ENCODE measurements at places on chromosomes 2 and 18.
A peak's percentile ranks its signal among the peaks of the same experiment; 100 is the strongest.

GRCh38 chr2:130963849-130964793 lies 127.4 kb downstream of the ARHGEF4 start:
- DNase-seq, result no peak

- DNase-seq, result no peak
Observed at GRCh38 chr2:55138014-55138881, 88.0 kb upstream of the RTN4 start.

DNA sequence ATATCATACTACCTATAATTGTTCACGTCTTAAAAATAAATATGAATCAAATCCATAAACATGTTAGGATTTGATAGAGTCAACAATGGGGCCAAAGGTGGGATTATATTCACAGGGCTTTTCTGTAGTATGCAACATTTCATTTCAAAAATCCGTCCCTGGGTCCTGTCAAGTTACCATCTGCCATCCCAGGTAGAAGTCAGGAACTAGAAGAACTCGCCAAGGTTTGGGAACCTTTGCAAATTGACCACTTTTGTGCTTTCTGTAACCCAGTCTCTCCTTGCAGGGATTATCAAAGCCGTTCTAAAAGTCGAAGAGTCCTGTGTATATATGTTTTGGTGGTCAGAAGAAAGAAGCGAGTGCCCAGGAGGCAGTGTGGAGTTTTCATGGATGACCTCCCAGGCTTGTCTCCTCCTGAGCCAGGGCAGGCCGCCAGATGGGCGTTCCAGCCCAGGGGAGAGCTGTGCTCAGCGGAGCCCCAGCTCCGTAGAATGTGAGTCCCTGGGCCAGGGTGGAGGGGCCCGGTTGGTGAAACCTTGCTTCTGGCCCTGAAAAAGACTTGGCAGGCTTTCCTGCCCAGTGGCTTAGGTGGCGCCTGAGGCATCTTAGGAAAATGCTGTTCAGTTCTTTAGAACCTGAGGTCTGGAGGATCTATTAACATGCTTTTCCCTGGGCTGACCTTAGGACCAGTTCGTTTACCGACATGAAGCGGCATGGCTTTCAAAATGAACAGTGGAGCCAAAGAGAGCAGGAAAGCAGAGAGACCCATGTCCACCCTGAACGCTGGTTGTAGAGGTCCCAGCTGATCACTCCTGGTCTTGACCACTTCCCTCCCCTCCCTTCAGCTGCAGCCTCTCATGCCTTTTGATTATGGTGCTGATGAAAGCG lies 69.2 kb downstream of the LONRF2 start:
- no peak for DNase-seq

GRCh38 chr2:47057687-47058002 lies 97.5 kb downstream of the STPG4 start:
- DNase-seq, result no peak

DNA sequence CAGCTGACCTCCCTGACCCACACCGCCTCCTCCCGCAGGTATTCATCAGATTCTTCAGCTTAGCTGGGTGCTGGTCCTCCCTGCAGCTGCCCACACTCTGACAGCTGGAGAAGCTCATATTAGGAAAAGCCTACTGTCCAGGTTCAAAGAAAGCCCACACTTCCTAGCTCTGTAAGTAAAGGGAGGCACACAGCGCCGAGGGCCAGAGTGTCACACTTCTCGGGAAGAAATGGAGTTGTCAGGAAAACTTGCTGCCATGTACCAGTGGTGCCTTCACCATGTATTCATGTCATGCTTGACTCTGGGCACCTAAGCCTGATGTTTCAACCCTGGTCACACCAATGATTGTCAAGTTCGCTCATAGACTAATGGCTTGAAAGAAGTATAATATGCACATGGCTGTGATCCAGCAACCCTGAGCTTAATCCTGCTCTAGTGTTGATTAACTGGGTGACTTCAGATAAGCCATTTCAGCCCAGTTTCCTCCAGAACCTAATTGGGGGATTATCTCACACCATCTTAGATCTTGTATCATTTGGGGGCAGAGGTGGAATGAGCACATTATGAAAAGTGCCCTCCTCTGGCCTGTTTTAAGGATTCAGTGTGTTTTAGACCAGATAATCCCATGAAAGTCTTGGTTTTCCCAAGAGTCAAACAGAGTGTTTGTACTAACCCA lies 180.3 kb upstream of the PARD3B start:
- no peak for DNase-seq

- DNase-seq, result no peak
Observed at GRCh38 chr2:239608260-239608659, 207.4 kb upstream of the HDAC4 start.

DNA sequence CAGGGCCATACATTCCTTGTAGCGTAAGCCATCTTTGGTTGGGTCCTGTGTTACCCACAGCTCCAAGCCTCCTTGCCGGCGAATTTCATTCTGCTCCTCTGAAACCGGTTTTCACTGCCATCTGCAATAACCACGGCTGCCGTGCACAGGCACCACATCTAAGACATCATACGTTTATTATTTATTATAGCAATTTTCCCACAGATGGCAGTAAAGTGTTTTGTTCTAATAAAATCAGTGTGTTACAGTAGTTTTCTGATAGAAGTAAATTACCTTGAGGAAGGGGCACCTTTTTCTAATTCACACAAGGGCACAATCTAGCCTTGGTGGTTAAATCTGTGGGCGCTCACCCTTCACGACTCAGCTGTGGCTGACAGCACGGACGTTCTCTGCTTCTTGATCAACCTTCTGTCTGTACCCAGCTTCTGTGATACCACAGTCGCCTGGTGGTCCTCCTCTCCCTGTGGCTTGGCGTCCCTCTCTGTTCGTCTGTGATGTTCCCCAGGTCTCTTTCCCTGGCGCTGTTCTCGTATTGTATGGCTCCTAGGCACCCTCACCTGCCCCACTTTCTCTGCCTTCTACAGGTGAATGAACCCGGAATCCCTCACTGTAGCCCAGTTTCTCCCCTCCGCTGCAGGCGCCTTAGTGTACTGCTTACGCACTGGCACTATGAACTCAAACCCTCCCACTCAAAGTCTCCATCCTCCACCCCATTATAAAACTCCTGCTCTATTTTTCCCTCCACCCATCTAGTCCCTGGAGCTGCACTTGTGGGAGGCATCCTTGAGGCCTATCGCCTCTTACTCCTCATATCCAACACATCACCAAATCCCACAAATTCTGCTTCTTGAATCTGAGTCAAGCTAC lies 236.8 kb downstream of the DYSF start:
- peak; percentile 9 for DNase-seq

- DNase-seq, result peak; percentile 45
Observed at GRCh38 chr2:237253046-237253702, 160.8 kb downstream of the COL6A3 start.

- peak; percentile 60 for DNase-seq
Observed at GRCh38 chr2:177334940-177335543, 57.5 kb upstream of the AGPS start.

- peak; percentile 61 for DNase-seq
Observed at GRCh38 chr2:12452185-12452584, 264.6 kb upstream of the TRIB2 start.

GRCh38 chr2:29068513-29068912 lies 5.8 kb downstream of the PCARE start:
- no peak for DNase-seq

DNA sequence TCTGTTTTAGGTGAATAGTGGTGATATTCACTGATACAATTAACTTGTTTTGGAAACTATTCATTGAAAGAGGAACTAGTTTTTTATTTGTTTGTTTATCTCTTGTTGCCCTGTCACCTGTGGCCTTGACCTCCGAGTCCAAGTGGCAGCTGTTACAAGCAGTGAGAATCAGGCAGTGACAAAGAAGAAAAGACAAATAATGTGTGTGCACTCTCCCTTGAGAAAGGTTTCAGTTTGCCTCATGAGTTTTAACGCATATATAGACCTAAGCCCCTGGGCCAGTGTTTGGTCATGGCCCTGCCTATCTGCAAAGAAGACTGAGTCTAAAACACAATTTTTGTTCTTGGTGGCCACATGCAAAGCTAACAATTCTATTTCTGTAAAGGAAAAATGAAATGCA lies 15.3 kb downstream of the KYNU start:
- no peak for DNase-seq

DNA sequence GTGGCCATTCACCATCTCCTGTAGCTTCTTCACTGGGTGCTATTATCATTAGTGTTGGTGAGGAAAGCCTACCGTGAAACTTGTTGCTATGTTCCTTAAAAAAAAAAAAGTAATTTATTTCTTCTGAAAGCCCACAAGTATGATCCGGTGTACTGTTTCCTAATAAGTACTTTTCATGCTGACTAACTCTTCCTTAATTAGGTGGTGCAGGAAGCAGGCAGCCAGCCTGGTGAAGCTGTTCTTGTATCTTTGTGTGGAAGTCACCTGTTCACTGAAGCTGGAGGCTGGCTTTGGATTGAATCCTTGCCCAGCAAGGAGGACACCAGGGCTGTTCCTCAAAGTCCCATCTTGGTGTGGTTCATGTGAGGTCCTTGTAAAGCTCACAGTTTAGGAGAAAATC lies 321.7 kb upstream of the THSD7B start:
- no peak for DNase-seq

DNA sequence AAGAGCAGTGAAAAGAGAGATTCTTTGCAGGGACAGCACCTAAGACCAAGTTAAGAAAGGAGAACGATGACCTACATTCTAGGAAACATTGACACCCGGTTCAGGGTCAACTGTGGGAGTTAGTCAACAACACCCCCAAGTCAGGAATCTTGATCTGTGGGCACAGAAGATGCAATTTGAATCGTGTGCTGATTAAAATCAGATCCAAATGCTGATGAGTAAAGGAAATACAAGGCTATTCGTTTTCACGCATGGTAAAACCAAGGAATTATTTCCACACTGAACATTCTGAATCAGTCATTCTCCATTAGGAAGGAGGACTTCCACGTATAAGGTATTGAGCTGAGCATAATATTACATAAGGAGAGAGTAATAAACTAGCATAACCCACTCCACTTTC lies 124.2 kb downstream of the COPS8 start:
- DNase-seq, result peak; percentile 56

DNA sequence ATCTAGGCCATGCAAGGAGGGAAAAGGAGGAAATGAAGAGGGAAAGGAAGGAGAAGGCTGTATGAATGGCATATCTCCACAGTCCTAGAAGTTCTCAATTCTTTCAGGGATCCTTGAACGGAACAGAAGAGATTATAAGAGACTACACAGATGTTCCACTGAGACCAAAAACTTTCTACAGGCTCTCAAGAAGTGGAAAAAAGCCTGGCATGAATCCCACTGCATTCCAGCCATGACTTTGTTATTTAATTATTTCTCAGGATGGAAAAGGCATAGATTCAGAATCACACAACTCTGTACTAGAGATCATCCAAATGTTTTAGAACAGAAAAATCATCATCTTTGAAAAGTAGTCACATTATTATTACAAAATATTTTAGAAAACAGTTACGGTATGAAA lies 131.7 kb upstream of the CDH20 start:
- DNase-seq, result peak; percentile 70

DNA sequence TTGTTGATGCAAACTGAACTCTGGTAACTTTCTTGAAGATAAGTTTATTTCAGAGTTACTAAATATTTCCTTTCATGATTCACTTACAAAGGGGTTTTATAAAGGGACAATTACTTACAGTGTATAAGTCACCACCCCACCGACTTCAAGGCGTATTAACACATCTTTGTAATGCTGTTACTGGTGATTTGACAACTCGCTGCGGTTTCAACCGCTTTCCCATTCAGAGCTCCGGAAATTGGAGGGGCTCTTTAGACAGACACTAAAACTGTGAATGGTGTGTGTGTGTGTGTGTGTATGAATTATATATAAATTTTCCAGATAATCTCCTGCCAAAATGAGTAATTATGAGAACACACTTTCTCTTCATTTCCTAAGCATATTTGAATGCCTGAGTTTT lies 4.9 kb downstream of the TM4SF20 start:
- DNase-seq, result peak; percentile 58

DNA sequence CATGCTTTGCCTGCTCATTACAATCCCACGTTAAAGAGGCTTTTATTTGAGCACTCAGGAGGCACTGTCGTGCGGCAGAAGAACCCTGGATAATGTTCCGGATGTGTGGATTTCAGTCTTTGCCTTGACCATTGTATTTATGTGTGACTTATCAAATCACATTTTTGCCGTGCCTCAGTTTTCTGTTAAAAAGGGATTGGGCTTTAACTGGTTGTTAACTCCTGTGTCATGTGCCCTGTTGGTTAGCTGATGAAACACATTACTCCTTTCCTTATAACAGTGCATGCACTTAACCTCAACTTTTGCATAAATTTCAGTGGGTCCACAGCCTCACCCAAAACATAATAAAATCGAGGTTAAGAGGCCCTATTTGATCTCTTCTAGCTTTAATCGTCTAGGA lies 52.7 kb downstream of the NAB1 start:
- DNase-seq, result no peak

DNA sequence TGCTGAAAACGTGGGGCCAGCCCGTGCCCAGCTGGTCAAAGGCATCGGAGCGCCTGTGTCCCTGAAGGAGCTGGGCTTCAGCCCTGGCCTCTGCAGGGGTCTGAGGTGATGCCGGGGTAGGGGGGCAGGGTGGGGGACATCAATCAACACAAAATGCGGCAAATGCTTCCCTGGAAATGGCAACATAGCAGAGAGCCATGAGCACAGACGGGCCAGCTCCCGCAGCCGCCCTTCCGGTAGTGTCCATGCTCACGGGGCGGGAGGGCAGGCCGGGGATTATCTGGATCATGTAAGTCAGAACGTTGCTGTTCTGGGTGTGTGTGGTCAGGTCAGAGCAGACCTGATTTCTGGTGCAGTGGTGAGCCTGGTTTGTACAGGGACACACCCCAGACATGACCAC lies 56.5 kb upstream of the TWIST2 start:
- peak; percentile 12 for DNase-seq

- no peak for DNase-seq
Observed at GRCh38 chr2:86147793-86148192, 41.8 kb downstream of the PTCD3 start.

GRCh38 chr18:52602820-52603219 lies 262.8 kb downstream of the DCC start:
- no peak for DNase-seq

GRCh38 chr18:8708670-8709069 lies 3.3 kb downstream of the MTCL1 start:
- DNase-seq, result no peak

- DNase-seq, result no peak
Observed at GRCh38 chr18:36085195-36085594, 17.8 kb upstream of the RPRD1A start.

DNA sequence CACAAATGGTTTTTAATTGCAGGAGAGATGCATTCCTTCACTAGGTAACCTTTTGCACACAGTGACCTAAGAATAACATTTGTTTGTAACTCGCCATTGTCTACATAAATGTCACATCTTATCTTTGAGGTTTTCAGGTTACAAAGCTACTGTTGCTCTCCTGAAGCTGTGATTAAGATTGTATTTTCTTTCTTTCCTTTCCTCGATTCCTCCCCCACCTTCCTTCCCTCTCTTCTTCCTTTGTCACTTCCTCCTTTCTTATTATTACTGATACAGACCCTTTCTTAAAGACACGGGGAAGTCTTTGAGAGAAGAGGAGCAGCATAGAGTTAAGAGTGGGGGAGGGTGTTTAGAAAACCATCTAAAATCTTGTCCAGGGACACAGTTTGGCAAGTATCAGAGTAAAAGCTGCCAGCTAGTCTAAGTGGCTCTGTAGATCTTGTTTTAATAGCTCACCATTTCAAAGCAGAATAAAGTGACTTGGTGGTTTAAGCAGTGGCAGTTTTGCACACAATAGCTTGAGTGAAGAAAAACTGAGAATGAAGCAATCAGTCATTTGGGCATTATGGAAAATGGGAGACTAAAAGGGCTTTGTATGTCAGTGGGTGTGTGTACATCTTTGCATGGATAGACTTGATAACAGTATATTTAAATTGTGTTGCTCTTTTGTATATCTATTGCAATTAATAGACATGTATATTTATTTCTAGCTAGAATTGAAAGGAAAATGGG lies 10.9 kb downstream of the CERS6 start:
- no peak for DNase-seq

GRCh38 chr18:10663750-10664149 lies 137.9 kb downstream of the NAPG start:
- DNase-seq, result no peak

All from fibroblast of skin of abdomen (primary cell).